ENCODE measurements at places on chromosomes 2 and 18.

- no peak for DNase-seq
These were observed 141.6 kb downstream of the CCDC148 start for GRCh38 chr2:158315000-158315399.

- no peak for DNase-seq
These were observed 537.6 kb upstream of the SETBP1 start for GRCh38 chr18:44143072-44143471.

DNA sequence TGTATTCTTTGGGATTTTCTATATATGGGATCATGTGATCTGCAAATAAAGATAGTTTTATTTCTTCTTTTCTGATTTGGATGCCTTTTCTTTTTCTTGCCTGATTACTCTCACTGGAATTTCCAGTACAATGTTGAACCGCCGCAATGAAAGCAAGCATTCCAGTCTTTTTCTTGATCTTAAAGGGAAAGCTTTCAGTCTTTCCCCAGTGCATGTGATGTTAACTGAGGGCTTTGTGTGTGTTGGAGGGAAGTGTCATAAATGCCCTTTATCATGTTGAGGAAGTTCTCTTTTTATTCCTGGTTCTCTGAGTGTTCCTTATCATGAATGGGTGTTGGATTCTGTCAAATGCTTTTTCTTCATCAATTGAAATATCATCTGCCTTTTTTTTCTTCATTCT lies 16.9 kb upstream of the CYBRD1 start:
- no peak for DNase-seq

- DNase-seq = no peak
These were observed 3.7 kb upstream of the KIF1A start for GRCh38 chr2:240823449-240824336.

- no peak for DNase-seq
These were observed 53.3 kb upstream of the TTN start for GRCh38 chr2:178860551-178860950.

GRCh38 chr2:187505065-187505672 lies 49.1 kb downstream of the TFPI start:
- DNase-seq = no peak

GRCh38 chr2:164948540-164948939 lies 6.8 kb downstream of the SLC38A11 start:
- no peak for DNase-seq

- DNase-seq = no peak
These were observed 107.6 kb upstream of the MAP3K20 start for GRCh38 chr2:172968061-172968469.

- no peak for DNase-seq
These were observed 286.8 kb downstream of the ARL6IP6 start for GRCh38 chr2:153005071-153005730.
